Pancreas (tissue), 10 donors: ENCODE measurements at places on chromosomes 2 and 18. TPM values are rescaled to one million over a fixed set of nuclear protein-coding genes. Genes with fewer than 3 reads are reported as not detected.
A peak's percentile ranks its signal among the peaks of the same experiment; 100 is the strongest.

DNA sequence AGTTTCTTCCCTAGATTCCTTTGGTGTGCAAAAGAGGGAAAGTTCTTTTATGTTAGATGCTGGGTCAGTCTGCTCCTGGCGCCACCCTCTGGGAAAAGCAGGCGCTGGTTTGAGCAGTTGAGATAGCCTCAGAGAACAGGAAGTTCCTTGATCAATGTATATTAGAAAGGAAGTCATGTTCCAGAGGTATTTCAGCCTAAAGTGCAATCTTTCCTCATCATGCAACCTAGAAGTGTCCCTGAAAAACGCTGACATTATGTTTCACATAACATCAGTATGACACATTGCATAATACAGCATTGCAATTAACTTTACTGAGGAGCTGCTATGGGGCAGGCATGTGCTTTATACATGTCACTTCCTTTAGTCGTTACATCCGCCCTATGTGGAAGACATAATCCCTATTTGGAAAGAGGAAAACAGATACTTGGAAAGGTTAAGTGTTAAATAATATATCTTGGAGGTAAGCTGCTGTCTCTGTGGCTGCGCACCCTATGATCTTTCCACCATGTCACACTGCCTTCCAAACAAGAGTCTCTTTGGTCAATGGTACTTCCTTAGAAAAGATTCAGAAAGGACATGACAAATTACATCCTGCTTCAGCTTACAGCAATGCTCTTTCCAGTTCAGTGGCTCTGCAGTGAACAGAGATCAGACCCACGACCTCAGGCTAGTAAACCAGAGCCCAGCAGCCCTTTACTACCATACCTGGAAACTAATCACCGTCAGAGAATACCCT lies 369.7 kb downstream of the RAD51AP2 start:
- H3K36me3 ChIP-seq, result no peaks in the 10 kb centered on the region
- H3K4me3 ChIP-seq, result no peak overlapping the region
- H3K27ac ChIP-seq, result no peak overlapping the region
- no peak for DNase-seq

PROM2 gene
- 8.3 TPM for polyA plus RNA-seq

DNA sequence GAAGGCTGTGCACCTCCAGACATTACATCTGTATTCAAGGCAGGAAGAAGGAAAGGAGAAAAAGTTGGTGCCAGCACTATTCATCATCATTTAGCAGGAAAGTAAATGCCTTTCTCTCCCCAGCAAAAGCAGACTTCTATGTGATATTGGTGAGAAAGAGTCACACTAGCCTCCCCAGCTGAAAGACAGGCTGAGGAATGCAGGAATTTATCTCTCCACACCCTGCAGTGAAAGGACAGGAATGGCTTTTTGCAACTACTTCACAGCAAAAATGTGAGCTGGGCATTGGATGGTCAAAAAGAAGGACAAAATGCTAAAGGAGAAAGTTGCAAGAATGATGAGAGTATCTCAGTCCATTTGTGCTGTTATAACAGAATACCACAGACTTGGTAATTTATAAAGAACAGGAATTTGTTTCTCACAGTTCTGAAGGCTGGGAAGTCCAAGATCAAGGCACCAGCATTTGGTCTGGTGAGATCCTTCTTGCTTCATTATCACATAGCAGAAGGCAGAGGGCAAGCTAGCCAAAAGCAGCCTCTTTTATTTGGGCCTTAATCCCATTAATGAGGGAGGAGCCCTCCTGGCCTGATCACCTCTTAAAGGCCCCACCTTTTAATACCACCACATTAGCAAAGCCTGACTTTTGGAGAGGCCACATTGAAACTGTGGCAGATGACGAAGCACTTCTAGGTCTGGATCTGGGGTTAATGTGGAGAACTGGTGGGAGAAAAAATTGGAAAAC lies 388.1 kb upstream of the SLC14A2 start:
- no peak overlapping the region for H3K4me3 ChIP-seq
- H3K36me3 ChIP-seq, result no peaks in the 10 kb centered on the region
- DNase-seq, result no peak
- H3K27ac ChIP-seq, result no peak overlapping the region
- H3K27me3 ChIP-seq, result no peaks in the 10 kb centered on the region
- no peaks in the 10 kb centered on the region for H3K4me1 ChIP-seq

GALNT3 gene
- 21.5 TPM for polyA plus RNA-seq

DNA sequence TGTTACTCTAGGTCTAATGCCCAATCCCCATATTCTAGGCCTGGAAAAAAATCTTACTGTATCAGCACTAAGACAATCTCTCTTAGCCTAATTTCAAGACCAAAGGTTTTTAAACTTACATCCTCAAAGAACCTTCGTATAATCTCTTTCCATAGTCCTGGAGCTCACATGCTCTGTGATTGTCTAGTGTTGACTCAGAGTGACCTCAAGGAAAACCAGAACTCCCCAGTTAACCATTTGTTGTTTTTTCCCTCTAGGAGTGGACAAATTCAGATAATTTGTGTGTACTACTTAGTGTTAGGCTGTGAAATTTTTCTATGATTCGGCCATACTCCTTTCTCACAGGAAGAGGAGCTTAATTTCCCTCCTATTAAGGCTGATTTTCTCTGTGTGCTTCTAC lies 536.1 kb downstream of the SLC4A3 start:
- H3K27ac ChIP-seq, result no peak overlapping the region
- no peak overlapping the region for H3K4me3 ChIP-seq
- no peaks in the 10 kb centered on the region for H3K4me1 ChIP-seq
- DNase-seq, result no peak
- no peaks in the 10 kb centered on the region for H3K27me3 ChIP-seq
- H3K36me3 ChIP-seq, result no peaks in the 10 kb centered on the region

- no peak overlapping the region for H3K4me3 ChIP-seq
- H3K27me3 ChIP-seq, result no peaks in the 10 kb centered on the region
- H3K4me1 ChIP-seq, result peaks cover 11% of the 10 kb centered on the region
- no peak for DNase-seq
- H3K36me3 ChIP-seq, result no peaks in the 10 kb centered on the region
Measured at GRCh38 chr2:88738271-88738670, 46.8 kb downstream of the RPIA start.

ZNF512 gene
- polyA plus RNA-seq, result 6.1 TPM

- no peaks in the 10 kb centered on the region for H3K36me3 ChIP-seq
- DNase-seq, result no peak
- no peak overlapping the region for H3K4me3 ChIP-seq
- H3K27me3 ChIP-seq, result no peaks in the 10 kb centered on the region
- no peak overlapping the region for H3K27ac ChIP-seq
- H3K4me1 ChIP-seq, result peaks cover 8% of the 10 kb centered on the region
Measured at GRCh38 chr2:63048367-63049171, 2.1 kb upstream of the OTX1 start.

- no peaks in the 10 kb centered on the region for H3K36me3 ChIP-seq
- no peaks in the 10 kb centered on the region for H3K27me3 ChIP-seq
- peaks cover 5% of the 10 kb centered on the region for H3K4me1 ChIP-seq
- peak; percentile 17 for DNase-seq
- peak overlapping the region; percentile 39 for H3K27ac ChIP-seq
Measured at GRCh38 chr2:39608686-39609441, 56.9 kb upstream of the TMEM178A start.

- no peak overlapping the region for H3K27ac ChIP-seq
- H3K4me1 ChIP-seq, result no peaks in the 10 kb centered on the region
- no peak overlapping the region for H3K4me3 ChIP-seq
- no peaks in the 10 kb centered on the region for H3K27me3 ChIP-seq
- no peak for DNase-seq
Measured at GRCh38 chr2:108905176-108905575, 83.8 kb downstream of the EDAR start.

DNA sequence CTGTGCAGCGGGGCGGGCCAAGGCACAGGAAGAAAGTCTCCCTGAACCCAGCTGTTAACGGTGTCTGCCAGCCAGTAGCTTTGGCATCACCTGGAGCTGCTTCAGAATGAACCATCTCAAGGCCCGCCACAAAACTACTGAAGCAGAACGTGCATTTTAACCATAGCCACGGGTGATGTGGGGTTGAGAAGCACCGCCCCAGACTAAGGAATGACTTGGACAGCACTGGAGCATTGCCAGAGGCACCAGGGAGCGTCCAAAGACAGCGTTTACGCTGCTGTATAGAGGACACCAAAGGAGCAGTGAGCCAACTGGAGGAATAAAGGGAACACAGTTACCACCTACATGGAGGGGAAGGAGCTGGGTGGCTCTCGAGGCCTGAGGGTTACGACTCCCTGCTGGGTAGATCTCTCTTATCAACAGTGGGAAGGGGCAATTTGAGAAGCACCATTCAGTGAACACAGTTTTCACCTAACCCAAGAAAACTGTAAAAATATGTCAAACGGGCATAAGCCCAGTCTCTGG lies 28.4 kb upstream of the LONRF2 start:
- H3K27ac ChIP-seq, result no peak overlapping the region
- H3K27me3 ChIP-seq, result no peaks in the 10 kb centered on the region
- no peaks in the 10 kb centered on the region for H3K4me1 ChIP-seq
- no peak for DNase-seq
- H3K4me3 ChIP-seq, result no peak overlapping the region

DOK6 gene
- 0.19 TPM for polyA plus RNA-seq

GRCh38 chr2:191945623-191946022 lies 98.7 kb upstream of the CAVIN2 start:
- H3K4me1 ChIP-seq, result no peaks in the 10 kb centered on the region
- no peaks in the 10 kb centered on the region for H3K36me3 ChIP-seq
- H3K27me3 ChIP-seq, result no peaks in the 10 kb centered on the region
- H3K4me3 ChIP-seq, result no peak overlapping the region
- no peak overlapping the region for H3K27ac ChIP-seq
- DNase-seq, result no peak

SKOR2 gene
- polyA plus RNA-seq, result not detected

DYNAP gene
- polyA plus RNA-seq, result not detected

DNA sequence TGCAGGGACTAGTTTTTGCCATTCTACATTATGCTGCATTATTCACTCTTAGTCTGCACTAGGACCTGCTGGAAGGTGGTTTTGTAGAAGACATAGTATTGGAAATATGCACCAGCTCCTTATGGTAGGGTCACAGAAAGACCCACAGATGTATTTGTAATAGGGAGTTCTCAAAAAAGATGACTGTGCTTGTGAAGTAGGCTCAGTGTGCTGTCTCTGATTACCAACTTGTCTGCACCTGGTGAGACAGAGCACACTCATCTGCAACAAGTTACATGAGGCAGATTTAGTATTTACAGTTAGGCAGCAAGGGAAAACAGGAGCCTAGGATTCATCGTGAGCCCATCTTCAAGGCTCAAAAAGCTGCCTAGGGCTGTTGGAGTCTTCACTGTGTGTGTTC lies 29.4 kb downstream of the RHBDD1 start:
- no peak overlapping the region for H3K27ac ChIP-seq
- no peaks in the 10 kb centered on the region for H3K27me3 ChIP-seq
- H3K4me1 ChIP-seq, result no peaks in the 10 kb centered on the region
- H3K36me3 ChIP-seq, result no peaks in the 10 kb centered on the region

DNA sequence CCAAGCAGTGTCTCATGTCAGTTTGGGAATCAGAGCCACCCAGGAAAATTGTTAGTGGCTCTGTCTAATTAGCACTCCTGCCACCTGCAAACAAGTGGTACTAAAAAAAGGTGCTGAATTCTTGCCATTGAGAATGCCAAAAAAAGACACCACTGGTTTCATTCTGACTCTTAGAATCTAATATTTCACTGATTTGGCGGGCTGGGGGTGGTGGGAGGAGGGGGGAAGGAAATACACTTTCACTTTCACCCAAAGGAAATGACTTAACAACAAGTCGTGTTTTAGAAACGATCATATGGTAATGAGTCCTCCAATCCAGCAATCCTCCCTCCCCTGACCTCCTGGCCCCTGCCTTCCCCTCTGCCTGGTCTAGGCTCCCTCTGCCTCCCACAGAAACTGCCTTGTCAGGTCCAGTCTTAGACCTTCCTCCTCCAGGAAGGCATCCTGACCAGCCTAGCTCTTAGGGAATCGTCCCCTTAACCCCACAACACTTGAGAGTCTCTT lies 4.4 kb upstream of the KLHL29 start:
- no peak overlapping the region for H3K27ac ChIP-seq
- H3K4me1 ChIP-seq, result peaks cover 4% of the 10 kb centered on the region
- DNase-seq, result no peak
- H3K4me3 ChIP-seq, result no peak overlapping the region
- no peaks in the 10 kb centered on the region for H3K27me3 ChIP-seq

CDH19 gene
- 0.30 TPM for polyA plus RNA-seq

GRCh38 chr2:22691666-22692065 lies 693.3 kb upstream of the KLHL29 start:
- H3K27me3 ChIP-seq, result no peaks in the 10 kb centered on the region
- no peak overlapping the region for H3K27ac ChIP-seq
- no peak overlapping the region for H3K4me3 ChIP-seq
- H3K36me3 ChIP-seq, result no peaks in the 10 kb centered on the region

GRCh38 chr2:115389898-115390565 lies 947.6 kb downstream of the DPP10 start:
- H3K36me3 ChIP-seq, result no peaks in the 10 kb centered on the region
- no peaks in the 10 kb centered on the region for H3K27me3 ChIP-seq
- H3K4me3 ChIP-seq, result no peak overlapping the region
- peaks cover 9% of the 10 kb centered on the region for H3K4me1 ChIP-seq

DNA sequence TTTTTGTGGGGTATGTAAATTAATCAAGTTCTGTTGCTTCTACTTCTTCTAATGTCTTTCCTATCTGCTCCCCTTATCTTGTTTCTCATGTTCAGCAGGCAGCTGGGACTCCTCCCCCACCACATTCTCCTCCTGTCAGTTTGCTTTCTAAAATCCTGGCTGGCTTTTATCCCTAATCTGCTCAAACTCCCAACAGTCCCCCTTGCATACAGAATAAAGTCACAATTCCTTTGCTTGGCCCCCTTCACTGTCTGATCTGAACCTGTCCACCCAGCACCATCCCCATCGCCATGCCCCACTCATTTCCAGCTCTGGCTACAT lies 2.2 kb downstream of the CFAP221 start:
- no peak overlapping the region for H3K27ac ChIP-seq
- H3K36me3 ChIP-seq, result no peaks in the 10 kb centered on the region
- H3K27me3 ChIP-seq, result no peaks in the 10 kb centered on the region

DRC1 gene
- polyA plus RNA-seq, result 0.54 TPM

GRCh38 chr18:3584266-3584861 lies 134.4 kb downstream of the TGIF1 start:
- no peak for DNase-seq
- no peak overlapping the region for H3K4me3 ChIP-seq
- H3K27ac ChIP-seq, result no peak overlapping the region
- H3K36me3 ChIP-seq, result no peaks in the 10 kb centered on the region
- H3K27me3 ChIP-seq, result no peaks in the 10 kb centered on the region

- no peaks in the 10 kb centered on the region for H3K4me1 ChIP-seq
- H3K27ac ChIP-seq, result no peak overlapping the region
- no peaks in the 10 kb centered on the region for H3K36me3 ChIP-seq
Measured at GRCh38 chr2:12547566-12548170, 169.1 kb upstream of the TRIB2 start.

REG3G gene
- polyA plus RNA-seq, result 997 TPM

EMILIN1 gene
- polyA plus RNA-seq, result 15.5 TPM

C18orf54 gene
- 0.19 TPM for polyA plus RNA-seq

HTR2B gene
- polyA plus RNA-seq, result 0.11 TPM

- H3K4me3 ChIP-seq, result no peak overlapping the region
- no peaks in the 10 kb centered on the region for H3K36me3 ChIP-seq
- no peak overlapping the region for H3K27ac ChIP-seq
- no peak for DNase-seq
Measured at GRCh38 chr18:77032181-77032701, 100.3 kb downstream of the MBP start.

- no peaks in the 10 kb centered on the region for H3K4me1 ChIP-seq
- H3K36me3 ChIP-seq, result no peaks in the 10 kb centered on the region
- no peaks in the 10 kb centered on the region for H3K27me3 ChIP-seq
Measured at GRCh38 chr2:6224267-6224666, 532.1 kb downstream of the SOX11 start.

BCL2 gene
- 1.9 TPM for polyA plus RNA-seq

GRCh38 chr18:10242936-10243680 lies 211.3 kb upstream of the APCDD1 start:
- H3K4me3 ChIP-seq, result no peak overlapping the region
- peaks cover 7% of the 10 kb centered on the region for H3K4me1 ChIP-seq
- no peaks in the 10 kb centered on the region for H3K27me3 ChIP-seq
- H3K27ac ChIP-seq, result no peak overlapping the region
- H3K36me3 ChIP-seq, result no peaks in the 10 kb centered on the region

PLEKHA3 gene
- polyA plus RNA-seq, result 2.5 TPM

TTC32 gene
- polyA plus RNA-seq, result 24.3 TPM
